ENCODE measurements at places on chromosomes 16 and 17.

GRCh38 chr16:51562891-51563290 is 411.8 kb upstream of the SALL1 start:
- DNase-seq, result no peak

DNA sequence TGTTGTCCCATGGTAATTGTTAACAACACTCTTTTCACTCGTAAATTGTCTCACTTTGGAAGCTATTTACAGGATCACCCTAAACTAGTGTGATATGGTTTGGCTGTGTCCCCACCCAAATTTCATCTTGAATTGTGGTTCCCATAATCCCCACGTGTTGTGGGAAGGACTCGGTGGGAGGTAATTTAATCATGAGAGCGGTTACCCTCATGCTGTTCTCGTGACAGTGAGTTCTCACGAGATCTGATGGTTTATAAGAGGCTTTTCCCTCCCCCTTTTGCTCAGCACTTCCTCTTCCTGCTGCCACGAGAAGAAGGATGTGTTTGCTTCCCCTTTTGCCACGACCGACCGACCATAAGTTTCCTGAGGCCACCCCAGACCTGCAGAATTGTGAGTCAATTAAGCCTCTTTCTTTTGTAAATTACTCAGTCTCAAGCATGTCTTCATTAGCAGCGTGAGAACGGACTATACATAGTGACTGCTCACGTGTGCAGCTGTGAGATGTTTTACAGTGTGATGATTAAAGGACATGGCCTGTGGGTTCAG is 34.4 kb downstream of the DNAH3 start:
- DNase-seq, result no peak

GRCh38 chr17:41478237-41478636 is 2.7 kb downstream of the KRT35 start:
- no peak for DNase-seq

- no peak for DNase-seq
Observed at GRCh38 chr16:49461517-49461951, 87.9 kb downstream of the C16orf78 start.

DNA sequence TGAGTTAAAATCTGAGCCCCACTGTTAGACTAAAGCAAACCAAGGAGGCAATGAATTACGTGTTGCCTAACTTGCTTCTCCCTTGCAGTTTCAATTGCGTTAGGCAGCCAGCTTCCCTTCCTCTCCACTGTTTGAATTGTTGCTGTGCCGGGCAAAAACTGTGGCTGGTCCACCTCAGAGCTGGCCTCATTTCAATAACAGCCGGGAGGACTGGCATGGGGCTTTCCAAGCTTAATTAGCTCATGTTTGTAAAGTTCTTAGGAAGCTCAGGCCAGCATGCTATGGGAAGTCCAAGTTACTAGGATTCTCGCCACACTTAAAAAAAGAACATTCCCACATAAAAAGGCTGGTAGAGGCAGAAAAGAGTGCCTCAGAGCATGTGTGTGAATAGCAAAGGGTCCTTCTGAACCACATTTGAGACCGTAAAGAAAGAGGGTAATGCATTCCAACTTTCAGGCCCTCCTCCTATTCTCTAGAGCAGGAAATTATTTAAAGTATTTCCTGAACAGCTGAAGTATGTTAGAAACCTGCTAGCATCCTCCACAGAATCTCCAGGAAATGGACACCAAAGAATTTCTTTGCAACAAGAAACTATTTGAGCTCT is 79.0 kb upstream of the SMURF2 start:
- DNase-seq, result no peak

DNA sequence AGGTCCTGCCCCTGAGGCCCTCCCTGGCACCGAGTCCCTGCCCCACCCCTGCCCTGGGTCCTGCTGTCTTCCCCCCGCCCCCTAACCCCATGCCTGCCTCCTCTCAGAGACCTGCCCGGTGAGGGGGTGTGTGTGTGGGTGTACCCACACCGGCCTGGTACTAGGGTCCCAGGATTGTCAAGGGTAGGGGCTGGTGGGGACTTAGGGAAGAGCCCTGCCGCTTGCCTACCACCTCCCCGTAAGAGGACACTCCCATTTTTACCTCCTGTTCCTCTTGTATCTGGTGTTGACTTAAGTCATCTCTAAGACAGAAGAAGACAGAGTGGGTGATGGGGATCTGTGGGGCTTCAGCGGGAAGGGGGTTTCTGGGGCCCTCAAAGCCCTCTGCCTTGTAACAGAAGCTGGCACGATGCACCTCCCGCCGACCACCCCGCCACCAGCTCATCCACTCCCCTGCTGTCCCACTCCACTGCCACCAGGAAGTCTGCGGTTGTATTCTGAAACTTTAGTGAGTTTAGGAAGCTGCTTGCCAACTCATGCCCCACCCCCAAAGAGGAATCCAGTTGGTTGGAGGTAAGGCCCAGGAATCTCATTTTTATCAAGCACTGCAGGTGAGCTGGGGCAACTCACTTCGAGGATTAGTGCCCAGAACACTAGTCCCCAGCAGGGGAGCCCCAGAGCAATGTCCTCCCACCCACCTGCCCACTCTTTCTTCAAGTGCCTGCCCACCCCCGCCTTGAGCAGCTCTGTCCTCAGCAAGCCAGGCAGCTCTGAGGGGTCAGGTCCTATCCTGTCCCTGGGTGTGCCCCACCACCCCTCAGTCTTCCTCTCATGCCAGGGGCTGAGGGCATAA is 5.6 kb downstream of the SPATA32 start:
- DNase-seq, result no peak

DNA sequence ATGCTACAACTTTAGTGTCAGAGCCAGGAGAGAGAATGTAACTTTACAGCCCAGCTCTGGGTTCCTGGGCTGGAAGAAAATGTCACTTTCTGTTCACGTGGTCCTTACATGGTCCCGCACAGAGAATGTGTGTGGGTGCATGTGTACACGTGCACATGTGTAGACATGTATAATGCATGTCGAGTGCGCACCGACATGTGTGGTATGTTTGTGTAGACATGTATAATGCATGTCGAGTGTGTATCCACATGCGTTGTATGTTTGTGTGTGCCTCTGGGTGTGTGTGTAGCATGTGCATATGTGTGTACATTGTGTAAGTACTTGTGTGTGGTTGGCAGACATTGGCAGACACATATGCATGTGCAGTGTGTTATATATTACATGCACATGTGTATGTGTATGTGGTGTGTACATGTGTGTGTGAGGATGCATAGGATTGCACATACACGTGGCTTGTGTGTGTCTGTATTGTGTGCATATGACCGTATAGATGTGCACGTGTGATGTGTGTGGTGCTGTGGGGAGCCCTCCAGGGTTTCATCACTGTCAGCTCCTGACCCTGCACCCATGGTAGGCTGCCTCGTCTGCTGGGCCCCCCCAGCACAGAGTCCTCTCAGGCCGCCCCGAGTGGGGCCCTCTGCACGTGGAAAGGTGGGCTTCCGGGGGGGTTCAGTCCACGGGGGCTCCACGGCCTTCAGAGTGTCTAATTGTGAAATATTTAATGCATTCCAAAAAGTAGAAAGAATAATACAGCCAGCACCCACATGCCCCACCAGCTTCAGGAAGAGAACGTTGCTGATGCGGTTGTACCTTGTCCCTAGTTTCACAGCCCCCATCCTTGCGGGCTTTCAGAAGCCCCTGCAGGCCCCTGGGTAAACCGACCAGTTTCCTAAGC is 214.2 kb upstream of the GSE1 start:
- DNase-seq, result no peak

GRCh38 chr17:15398736-15399331 is 57.4 kb upstream of the TEKT3 start:
- no peak for DNase-seq

DNA sequence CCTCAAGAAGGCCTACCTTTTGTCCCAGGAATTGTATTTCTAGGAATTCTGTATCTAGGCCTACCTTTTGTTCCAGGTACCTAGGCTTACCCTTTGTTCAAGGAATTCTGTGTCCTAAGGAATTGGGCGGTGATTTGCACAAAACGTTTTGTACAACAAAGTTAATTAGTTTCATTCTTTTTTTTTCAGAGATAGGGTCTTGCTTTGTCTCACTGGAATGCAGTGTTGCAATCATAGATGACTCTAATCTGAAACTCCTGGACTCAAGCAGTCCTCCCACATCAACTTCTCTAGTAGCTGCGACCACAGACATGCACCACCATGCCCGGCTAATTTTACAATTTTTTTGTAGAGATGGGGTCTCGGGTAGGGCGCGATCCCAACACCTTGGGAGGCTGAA is 7.0 kb downstream of the CDR2L start:
- no peak for DNase-seq

DNA sequence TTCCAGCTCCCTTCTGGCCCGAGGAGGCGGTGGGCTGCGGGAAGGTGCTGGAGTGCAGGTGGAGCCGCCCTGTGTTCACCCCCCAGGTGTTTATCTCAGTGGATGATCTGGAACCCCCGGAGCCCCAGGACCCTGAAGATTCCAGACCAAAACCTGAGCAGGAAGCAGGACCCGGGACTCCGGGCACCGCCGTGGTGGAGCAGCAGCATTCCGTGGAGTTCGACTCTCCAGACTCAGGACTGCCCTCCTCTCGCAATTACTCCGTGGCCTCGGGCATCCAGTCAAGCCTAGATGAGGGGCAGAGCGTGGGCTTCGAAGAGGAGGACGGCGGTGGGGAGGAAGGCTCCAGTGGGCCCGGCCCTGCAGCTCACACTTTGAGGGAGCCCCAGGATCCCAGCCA is 25.5 kb downstream of the MNT start:
- no peak for DNase-seq

DNA sequence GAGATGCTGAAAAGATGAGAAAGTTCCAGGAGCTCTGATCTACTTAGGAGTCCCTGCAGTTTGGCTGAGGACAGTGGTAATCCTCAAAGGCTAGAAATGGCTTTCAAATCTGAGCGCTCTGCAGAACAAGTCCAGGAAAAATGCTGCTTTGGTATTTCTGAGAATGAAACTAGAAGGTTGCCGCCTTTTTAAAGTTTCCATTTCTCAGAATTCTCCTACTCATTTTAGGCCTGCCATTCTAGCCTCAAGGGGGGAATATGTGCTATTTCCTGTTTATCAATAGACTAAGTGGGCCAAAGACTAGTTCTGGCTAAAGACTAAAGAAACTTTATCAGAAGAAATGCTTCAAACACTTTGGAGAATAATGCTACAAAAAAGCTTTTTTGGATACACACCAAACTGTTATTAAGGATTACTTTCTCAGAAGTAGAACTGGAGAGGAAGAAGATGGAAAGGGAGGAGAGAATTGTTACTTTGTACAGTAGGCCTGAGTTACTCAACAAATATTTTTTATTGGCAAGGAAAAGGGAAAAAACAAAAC is at the start of gene SLFN12L:
SLFN12L (minus strand) TSS at position 78 of the 541 bp plus-strand sequence. CDS start 15,314 bp downstream, outside the sequence.
- DNase-seq, result no peak

DNA sequence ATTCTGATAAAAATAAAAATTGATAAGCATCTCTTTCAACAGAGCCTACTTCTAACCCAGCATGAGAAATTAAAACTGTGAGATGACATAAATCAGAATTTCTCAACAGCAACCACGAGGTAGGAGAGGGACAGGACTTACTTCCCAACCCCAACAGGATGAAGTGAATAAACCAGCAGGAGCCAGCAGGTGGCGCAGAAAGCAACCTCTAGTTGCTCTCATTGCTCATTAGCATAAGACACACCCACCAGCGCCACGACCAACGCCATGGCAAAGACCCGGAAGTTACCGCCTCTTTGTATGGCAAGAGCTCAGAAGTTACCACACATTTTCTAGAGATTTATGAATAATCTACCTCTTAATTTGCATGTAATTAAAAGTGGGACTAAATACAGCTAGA is 189.4 kb upstream of the CDH8 start:
- DNase-seq, result peak; percentile 13

DNA sequence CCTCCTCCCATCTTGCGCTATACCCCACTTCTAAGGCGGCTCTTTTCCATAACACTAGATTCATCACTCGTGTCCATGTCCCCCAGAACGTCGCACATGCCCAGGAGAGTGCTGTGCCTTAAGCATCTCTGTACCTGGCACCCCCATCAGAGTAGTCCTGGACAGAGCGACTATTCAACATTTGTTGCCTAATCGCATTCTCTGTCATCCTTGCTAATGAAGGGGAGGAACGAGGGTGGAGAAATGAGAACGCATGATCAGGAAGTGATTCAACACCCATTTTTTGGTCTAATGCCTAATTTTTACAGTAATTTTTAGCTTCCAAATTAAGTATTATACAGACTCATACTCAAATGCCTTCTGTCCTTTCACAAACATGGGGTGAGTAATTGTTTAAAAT is 53.2 kb downstream of the SLC39A11 start:
- DNase-seq, result no peak

GRCh38 chr17:80663781-80664206 is 119.2 kb downstream of the RPTOR start:
- DNase-seq, result peak; percentile 71

DNA sequence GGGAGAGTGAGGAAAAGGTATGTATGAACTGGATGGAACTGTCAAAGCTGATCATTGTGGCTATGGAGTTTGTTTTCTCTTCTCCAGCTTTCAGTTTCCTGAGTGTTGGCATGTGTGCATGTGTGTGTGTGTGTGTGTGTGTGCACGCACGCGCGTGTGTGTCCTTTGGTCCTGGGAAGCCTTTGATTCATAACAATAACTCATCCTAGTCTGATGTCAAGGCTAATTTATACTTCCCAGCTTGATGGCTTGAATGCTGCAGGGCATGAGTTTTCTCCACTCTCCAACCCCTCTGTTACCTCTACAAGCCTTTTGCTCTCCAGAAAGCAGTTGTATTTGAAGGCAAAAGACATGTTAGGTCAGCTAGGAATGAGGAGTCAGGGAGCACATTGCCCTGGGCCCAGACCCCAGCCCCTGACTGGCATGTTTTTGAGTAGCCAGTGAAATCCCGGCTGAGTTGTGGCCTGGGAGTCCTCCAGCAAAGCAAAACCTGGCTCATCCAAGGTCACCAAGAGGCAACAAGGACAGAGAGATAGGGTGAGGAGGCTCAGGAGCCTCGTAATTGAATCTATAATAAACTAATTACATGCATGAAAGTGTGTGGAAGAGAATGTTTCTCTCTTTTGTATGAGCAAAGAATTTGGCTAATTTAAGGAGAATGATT is 8.9 kb upstream of the CDC42EP4 start:
- no peak for DNase-seq

- no peak for DNase-seq
Observed at GRCh38 chr16:50972876-50973275, 178.2 kb downstream of the SALL1 start.

- no peak for DNase-seq
Observed at GRCh38 chr16:64339052-64339770, 782.7 kb downstream of the CDH11 start.

GRCh38 chr16:58411736-58412614 is 19.7 kb downstream of the GINS3 start:
- no peak for DNase-seq

- no peak for DNase-seq
Observed at GRCh38 chr16:54873071-54873470, 57.6 kb upstream of the IRX5 start.

- no peak for DNase-seq
Observed at GRCh38 chr16:49688036-49688697, 167.7 kb downstream of the ZNF423 start.

DNA sequence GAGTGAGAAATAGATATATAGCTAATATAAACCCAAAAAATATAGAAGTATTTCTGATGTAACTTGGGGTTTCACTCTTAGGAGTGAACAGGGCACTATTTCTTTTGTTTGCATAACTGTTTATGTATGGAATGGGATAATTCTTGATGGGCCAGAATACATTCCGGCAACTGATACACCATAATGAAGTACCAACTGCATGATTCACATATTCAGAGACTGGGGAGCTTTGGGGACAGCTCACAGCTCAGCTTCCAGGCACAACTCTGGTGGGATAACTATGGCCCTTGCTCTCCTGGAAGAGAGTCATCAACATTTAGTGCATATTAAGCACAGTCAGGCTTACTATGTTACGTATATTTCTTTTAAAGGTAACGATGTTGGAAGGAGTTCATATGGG is 42.1 kb upstream of the ADCY7 start:
- no peak for DNase-seq

All from NCI-H187 (cell line).